ENCODE measurements at places on chromosomes 12 and 14.

GRCh38 chr12:5586201-5586600 lies 154.3 kb downstream of the NTF3 start:
- no peak for DNase-seq

- DNase-seq: no peak
Measured at GRCh38 chr12:32124637-32125036, 18.0 kb downstream of the BICD1 start.

- DNase-seq: no peak
Measured at GRCh38 chr14:96821501-96821900, 24.3 kb downstream of the VRK1 start.

- DNase-seq: no peak
Measured at GRCh38 chr14:77593501-77593961, 22.9 kb downstream of the SPTLC2 start.

DNA sequence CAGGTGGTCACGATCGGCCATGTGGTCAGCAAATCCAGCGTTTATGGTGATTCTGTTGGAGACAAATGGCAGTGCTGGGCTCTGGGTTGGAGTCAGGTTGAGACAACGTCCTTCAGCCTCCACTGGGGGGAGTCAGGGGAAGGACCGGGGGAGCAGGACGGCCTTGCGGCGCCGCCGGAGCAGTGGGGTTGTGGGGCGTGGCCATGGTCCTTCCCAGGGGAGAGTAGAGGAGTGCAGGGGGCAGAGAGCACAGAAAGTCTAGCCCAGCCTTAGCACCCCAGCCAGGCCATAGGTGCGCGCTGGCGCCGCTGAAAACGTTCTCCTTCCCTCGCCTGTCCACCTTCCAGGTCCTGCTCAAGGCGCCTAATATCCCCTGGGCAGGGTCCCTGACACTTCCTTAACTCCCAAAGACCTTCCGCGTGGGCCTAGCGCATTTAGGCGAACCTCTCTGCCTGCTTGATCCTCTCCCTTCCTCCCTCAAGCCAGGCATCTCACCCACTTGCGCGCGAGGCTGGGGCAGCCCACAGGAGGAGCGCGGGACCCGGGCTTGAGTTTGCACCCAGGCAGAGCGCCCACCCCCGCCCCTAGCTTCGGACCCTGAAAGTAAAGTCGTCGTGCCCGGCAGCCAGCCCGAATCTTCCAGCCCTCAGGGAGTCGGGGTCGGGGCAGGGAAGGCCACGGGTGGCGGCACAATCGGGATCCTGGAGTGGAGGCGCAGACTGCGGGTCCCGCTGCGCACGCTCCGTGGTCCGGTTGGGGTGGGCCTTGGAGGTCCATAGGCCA lies 3.1 kb upstream of the KIF26A start:
- no peak for DNase-seq

DNA sequence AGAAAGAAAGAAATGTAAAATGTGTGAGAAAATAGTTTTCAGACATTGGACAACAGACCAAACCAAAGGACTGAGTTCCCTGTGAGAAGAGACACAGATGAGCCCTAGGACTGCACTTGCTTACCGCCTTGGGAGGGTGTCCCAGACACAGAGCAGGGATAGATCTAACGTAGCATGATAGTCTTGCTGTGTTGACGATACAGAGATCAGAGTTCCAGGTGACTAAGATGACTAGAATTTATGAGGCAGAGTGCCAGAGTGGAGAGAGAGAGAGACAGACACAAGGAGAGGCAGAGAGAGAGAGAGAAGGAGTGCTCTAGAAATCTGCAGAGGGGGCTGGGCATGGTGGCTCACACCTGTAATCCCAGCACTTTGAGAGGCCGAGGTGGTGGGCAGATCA lies 148.2 kb upstream of the LMNTD1 start:
- no peak for DNase-seq

GRCh38 chr12:65430006-65430405 lies 151.5 kb downstream of the MSRB3 start:
- DNase-seq: no peak

DNA sequence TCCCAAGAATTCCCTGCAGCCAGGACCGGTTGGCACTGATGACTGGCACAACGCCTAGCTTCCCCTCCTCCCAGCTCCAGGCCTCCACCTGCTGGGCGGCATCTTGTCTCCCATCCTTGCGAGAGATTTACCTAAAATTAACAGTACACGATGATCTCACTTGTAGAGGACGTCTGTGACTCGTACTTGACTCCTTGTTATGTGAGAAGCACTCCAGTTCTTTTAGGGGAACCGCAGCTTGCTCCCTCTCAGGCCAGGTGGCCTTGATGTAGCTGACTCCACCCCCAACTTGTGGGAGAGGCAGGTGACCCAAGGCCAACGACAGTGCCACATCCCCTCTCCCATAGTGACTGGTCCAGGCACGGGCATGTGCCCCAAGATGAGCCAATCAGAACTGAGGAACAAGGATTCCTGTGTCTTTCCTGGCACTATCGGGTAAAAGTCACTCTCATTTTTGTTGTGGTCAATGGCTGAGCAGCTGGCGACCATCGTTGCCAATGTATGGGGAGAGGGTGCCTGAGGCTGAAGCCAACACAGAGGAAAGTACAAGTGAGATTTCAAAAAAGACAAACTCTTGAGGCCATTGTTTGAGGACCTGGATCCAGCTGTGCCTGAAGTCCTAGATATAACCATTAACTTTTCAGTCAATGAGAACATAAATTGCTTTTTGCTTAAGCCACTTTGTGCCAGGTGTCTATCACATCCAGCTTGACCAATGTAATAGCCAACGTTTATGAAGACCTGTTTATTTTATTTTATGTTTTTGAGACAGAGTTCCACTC lies 208.7 kb downstream of the RBM19 start:
- no peak for DNase-seq

GRCh38 chr14:39614297-39614923 lies 182.2 kb upstream of the FBXO33 start:
- DNase-seq: no peak

DNA sequence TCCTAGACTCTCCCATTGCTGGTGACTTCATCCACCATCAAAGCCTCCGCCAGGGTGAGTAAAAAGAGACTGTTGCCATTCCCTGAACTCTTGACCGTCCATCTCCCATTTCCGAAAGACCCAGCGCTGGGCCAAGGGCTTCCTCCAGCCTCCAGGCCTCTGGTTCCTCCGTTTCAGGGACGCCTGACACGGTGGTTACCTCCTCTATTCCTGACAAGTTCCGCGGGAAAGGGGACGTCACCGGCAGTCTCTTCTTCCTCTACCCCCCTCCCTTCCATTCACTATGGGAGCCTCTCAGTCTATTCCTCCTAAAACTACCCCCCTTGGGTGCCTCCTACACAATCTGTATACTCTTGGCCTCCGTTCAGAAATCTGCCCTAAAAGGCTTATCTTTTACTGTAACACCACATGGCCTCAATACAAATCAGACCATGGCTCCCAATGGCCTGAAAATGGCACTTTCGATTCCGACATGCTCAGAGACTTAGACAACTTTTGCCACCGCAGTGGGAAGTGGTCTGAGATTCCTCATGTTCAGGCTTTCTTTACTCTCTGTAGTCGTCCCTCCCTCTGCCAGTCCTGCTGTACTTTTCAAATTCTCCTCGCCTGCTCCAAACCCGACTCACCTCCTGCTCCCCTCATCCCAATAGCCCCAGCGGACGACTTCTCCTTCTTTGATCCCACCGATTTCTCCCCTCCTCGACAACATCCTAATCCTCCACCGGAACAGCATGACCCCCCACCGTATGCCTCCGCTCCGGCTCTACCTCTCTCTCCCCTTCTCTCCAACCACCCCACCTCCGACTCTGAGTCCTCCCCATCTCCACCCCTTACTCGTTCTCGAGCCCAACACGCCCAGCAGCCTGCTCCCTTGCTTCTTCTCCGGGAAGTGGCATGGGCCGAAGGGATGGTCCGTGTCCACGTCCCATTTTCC lies 70.4 kb downstream of the MOK start:
- no peak for DNase-seq

DNA sequence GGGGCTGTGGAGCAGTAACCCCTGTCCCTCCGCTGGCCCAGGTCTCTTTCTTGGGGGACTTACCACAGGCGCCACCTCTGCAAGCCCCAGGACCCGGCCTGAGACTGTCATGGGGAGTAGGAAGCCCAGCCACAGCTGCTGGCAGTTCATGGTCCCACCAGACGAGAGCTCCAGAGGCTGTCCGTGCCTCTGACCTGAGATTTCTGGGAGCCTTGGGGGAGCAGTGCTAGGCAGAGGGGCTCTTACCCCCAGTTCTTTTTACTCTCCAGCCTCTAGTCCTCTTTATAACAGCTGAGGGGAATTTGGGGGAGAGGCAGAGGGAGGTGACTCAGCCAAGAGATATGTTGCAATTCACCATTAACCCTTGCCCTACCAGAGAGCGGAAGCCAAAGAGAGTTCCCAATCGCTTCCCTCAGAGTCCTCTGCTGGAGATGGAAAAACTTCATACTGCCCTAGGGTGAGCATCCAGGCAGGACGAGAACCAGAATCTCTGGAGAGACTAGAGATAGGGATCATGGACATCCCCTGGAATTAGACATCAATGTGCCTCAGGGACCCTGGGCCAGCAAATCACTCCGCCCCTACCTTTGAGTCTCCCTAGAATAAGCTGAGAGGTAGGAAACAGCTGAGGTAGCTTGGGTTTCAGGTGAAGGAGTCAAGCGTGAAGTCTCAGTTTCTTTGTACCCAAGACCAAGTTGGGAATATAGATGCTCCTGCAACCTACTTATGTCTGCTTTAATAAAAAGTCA lies at the start of gene MMP19:
Gene MMP19 (minus strand): TSS at position 256 of the 749 bp plus-strand sequence. CDS start 106 bp downstream, at position 150.
- no peak for DNase-seq

All from stimulated activated CD8-positive, alpha-beta memory T cell treated with anti-CD3 and anti-CD28 coated beads, Interleukin-4, amount 100 ng/mL, for 24 hours (primary cell).